ENCODE measurements at places on chromosomes 12 and 14.

DNA sequence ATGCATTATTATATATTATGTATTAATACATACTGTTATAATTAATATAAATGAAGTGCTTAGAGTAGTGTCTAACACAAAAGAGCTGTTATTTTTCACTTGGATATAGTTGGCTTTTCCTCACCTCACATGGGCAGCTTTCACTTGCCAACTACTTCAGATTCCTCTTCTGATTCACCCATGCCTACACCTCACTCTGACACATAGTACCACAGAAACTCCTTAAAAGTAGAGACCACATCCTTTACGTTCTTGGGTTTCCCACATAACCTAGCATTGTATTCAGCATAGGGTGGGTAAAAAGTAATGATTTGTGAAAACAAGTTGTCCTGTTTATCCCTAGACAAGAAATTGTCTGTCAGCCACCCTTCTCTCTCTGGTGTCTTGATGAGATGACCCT, 61.0 kb downstream of the DIO2 start:
- no peak for DNase-seq

GRCh38 chr12:38417101-38417500, 100.5 kb downstream of the ALG10B start:
- no peak for DNase-seq

DNA sequence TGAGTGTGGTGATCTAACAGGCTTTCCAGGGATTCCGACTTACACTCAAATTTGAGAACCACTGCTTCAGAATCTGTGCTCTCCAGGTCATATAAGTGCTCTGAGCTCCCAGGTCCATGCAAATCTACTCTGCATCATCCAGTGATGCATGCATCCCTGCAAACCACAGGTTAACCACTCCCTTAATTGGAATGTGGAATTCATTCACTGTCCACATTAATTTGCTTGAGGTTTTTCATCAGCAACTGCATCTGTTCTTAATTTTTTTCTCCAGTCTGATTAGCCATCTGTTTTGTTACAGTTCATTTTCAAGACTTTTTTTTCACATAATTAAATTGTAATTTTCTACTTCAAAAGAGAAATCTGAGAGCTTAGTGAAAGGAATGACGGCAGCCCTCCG, 43.4 kb upstream of the RIN3 start:
- DNase-seq, result peak; percentile 82

GRCh38 chr14:35261774-35262173, 30.4 kb upstream of the PSMA6 start:
- no peak for DNase-seq

All from AG20443 (cell line).